ENCODE measurements at places on chromosomes 7 and 10.

DNA sequence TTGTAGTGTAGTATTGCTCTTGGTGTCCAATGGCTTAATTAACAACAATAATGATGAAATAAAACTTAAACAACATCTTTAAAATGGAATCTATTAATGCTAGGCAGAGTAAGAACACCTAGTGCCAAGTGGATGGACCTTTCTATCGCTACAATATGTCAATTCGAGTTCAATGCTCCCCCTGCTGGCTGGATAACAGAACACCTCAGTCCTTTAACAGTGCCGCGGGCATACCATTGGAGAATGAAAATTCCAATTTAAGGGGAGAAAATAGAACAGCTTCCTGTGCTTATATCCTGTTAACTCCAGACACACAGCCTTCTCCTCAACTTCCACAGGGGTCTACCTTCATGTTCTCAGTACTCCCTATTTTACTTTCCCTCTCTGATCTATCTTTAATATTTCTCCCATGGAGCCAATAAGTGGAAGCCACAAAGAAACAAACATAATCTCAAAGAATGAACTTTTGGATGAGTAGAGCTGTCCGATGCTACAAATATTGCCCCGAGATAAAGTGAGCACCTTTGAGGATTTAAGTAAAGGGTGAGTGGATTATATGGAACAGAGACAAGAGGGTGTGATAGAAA is 41.4 kb downstream of the COL1A2 start:
- peak; percentile 15 for DNase-seq

- no peak for DNase-seq
These were observed 182.1 kb upstream of the SHH start for GRCh38 chr7:155994279-155994811.

DNA sequence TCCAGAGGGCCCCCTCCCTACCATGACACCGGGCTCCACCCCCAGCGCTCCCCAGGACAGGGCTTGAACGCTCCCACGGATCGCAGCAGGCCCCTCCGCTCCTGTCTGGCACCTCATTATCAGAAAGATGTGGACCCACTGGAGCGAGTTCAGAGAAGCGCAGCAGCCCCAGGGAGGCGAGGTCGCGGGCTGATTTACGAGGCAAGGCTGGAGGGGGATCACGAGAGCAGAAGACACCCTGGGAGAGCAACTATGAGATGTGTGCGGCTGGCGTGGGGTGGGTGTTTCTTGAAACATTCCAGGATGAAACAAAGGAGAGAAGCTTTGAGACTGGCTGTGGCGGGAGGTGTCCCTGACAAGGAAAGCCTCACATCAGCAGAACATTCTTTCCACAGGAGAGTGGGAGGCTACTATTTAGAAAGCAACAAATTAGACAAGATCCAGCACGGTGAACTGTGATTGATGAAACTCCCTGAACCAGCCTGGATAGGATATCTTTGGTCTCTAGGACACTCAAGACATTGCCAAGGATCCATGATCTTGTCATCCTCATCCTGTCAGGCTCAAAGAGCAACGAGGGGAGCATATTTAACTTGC is 66.0 kb downstream of the JCAD start:
- DNase-seq = no peak

- peak; percentile 28 for DNase-seq
These were observed 33.8 kb upstream of the RBM20 start for GRCh38 chr10:110610308-110610774.

- no peak for DNase-seq
These were observed 126.7 kb upstream of the TMEM196 start for GRCh38 chr7:19900118-19900517.

GRCh38 chr10:20931156-20931795 is 34.2 kb upstream of the NEBL start:
- no peak for DNase-seq

DNA sequence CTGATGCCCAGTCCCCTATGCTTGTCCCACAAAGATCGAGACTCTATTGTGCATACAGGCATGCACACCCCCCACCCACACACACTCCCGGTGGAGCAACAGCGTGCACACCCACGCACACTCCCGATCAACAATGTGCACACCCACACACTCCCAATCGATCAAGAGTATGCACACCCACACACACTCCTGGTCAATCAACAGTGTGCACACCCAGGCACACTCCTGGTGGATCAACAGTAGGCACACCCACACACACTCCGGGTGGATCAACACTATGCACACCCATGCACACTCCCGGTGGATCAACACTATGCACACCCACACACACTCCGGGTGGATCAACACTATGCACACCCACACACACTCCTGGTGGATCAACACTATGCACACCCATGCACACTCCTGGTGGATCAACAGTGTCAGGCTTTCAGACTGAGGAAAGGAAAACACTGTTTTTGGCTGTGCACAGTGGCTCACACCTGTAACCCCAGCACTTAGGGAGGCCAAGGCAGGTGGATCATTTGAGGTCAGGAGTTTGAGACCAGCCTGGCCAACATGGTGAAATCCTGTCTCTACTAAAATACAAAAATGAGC is 118.8 kb downstream of the PTPRN2 start:
- no peak for DNase-seq

DNA sequence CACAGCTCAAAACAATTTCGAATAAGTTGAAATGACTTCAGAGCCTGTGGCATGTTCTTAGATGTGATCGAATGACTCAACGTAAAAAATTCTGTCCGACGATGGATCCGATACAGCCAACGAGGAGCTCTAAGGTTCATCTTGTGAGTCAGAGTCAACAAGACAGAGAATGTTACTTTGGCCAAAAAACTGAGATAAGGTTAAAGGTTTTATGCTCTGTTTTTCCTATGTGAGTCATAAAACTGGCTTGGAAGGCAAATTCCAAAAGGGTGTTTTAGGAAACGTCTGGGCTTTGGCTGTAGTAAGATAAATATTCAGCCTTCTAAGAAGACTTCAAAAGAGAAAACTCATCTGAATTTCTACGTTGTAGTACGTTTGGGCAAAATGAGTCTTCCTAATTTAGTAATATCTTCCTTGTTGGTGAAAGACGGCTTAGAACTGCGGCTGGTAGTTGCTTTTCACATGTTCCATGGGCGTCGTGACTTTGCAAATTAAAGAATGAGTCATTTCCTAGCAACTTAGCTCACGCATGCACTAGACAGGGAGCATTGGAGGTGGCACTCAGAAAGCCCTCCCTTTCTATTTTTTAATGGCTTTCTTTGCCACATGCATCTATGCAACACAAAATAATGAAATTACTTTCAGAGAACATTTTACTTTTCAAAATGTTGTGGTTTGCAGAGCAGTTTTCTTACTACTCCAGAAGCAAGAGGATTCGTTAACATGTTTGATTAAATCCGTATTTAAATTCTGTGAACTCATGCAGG is 28.2 kb downstream of the PFKP start:
- DNase-seq = peak; percentile 47

- DNase-seq = no peak
These were observed 292.1 kb downstream of the BBS9 start for GRCh38 chr7:33421429-33421828.

GRCh38 chr10:27223964-27224363 is 16.6 kb downstream of the ACBD5 start:
- peak; percentile 17 for DNase-seq

DNA sequence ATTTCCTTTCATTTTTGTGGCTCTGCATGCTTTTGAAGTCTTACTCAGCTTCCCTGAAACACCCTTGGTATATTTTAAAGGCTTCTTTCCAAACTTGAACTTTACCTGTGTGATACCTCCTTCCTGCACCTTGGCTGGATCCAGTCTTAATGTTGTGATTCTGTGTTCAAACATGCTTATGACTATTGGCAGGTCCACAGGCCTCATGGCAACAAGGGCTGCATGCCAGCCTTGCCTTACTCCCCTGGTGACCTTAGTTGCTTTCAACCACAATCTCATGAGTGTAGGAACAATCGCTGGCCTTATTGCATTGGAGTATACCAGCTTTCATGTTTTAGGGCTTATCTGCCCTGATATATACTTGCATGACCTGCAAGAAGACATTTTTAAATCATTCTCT is 238.7 kb downstream of the KIF20B start:
- DNase-seq = no peak

DNA sequence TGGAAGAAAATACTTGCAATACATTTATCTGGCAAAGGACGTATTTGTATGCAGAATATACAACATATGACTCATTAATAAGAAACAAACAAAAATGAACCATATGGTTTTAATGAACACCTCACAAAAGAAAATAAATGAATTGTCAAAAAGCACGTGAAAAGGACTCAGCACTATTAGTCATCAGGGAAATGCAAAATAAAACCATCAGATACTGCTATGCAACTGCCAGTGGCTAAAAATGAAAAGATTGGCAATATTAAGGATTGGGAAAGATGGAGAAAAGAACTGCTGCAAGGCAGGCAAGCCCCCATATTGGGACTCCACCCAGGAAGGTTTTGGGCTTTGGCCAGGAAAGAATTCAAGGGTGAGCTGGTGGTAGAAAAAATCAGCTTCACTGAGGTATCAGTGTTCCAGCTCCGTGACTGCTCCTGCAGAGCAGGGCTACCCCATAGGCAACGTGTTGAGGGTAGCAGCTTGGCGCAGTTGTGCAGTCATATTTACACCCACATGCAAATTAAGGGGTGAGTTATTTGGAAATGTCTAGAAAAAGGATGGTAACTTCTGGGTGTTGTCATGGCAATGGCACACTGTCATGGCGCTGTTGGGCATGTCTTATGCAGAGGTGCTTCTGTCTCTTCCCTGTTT is 72.7 kb downstream of the CUBN start:
- no peak for DNase-seq

DNA sequence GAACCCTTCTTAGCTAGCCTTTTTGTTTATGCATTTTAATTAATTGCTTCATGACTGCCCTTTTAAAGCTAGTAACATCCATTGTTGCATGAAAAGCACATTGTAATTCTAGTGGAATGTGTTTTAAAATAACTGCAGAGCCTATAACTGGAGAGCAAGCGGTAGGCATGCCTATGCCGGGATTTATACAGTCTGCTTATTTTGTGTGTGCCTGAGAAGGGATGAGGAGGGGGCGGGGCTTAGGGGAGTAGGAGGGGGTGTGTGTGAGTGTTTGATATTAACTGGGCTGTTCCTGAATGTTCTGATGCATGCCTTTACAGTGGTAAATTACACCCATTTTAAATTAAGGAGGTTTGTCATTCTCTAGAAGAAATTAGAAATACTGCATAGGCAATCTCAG is 208.1 kb downstream of the TCF7L2 start:
- DNase-seq = no peak

DNA sequence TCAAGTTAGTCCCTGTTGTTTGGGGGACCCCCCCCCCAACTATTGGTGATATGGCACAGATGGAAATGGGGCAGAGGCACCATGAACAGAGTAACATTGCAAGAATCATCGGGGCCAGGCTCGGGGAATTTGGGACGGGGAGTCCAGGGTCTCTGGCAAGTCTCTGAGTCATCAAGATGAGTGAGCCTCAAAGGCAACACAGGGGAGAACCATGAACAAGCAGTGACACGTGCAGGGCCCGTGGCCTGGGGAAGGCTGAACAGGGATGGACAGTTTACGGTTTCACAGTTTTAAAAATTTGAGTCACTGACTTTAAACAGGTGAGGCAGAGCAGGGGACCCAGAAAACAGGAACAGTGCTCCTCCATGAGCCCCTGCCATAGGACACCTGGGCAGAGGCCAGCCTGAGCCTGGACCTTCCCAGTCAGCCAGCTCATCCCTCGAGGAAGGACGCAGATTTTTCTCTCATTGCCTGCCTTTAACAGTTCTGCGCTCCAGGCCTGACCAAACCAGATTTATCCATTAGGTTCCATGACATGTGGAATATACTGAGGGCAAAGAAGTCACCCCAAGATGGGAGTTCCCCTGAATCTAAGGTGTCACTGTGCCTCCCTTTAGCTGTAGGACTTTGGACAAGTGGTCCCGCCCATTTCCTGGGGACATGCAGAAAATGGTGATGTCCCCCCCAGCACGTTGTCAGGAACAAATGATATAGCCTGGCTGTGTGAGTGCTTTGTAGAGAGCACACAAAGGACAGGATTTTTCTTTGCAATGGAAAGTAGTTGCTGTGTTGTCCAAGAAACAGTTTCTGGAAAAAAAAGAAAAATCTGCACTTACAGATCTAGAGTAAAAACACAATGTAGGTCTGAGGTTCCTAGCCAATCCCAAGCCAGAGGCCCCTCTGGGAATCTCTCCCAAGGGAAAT is 23.8 kb downstream of the CHST15 start:
- DNase-seq = no peak

- no peak for DNase-seq
These were observed 91.7 kb downstream of the RNF216 start for GRCh38 chr7:5689716-5690115.

- no peak for DNase-seq
These were observed 167.9 kb upstream of the ZMIZ1 start for GRCh38 chr10:78900715-78901430.

GRCh38 chr7:4479367-4480039 is 202.6 kb upstream of the FOXK1 start:
- DNase-seq = peak; percentile 25

DNA sequence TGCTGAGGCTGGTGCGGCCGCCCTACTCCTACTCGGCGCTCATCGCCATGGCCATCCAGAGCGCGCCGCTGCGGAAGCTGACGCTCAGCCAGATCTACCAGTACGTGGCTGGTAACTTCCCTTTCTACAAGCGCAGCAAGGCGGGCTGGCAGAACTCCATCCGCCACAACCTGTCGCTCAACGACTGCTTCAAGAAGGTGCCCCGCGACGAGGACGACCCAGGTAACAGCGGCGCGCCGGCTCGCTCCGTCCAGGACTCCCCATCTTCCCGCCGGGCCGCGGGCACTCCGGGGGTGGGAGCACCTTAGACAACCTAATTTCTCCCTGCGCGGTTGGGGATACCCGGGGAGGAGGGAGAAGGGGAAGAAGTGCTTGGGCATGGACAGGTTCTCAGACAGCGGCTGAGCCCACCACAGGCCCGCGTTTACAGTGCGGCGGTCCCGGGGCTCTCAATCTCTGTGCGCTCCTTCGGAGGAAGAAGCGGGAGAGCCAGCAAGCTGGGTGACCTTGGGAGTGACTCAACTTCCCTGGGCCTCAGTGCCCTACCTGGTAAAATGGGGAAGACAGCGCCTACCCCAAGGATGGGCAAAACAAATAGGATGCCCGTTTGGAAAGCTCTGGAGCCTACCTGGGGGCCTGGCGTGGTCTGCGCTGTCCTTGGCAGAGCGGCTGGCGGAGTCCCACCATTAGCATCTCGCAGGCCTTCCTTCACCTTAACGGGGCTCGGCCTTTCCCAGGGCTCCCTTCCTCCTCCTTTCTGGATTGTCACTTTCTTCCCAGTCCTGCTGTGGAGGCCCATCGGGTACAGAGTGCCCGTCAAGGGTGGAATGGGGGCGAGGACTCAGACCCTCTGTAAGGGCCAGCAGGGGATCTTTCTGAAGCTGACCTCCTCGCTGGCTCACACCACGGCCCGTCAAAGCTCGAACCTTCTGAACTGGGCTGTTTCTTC is 852 bp downstream of the FOXI2 start:
- no peak for DNase-seq

DNA sequence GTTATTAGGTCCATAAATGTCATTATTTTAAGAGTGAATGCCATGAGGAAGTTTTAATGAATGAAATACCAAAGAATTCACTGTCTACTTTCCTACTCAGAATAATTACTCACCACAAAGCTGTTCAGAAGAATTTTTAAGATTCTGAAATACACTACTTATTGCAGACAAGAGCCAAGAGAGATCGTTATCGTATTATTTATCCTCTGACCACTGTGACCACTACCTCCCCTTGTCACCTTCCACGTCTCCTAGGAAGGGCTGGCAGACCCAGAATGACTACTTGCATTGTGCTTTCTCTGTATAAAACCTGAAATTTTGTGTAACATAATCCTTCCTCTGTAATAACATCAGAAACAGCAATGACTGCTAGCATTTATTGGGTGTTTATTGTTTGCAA is 81.9 kb downstream of the ABCB5 start:
- DNase-seq = no peak
